ENCODE measurements at places on chromosomes 16 and 17. TPM values are rescaled to one million over a fixed set of nuclear protein-coding genes. Genes with fewer than 3 reads are reported as not detected.

The PHKB gene
- 87.7 TPM for total RNA-seq

The SLC7A6OS gene
- 11.3 TPM for total RNA-seq

The MAP2K6 gene
- 32.1 TPM for total RNA-seq

The TP53TG3B gene
- total RNA-seq: not detected

The RAPGEFL1 gene
- total RNA-seq: 2.9 TPM

The CDRT15 gene
- total RNA-seq: not detected

The CHD9NB gene
- 0.22 TPM for total RNA-seq

The NPIPA8 gene
- not detected for total RNA-seq

The HOXB4 gene
- 4.0 TPM for total RNA-seq

The TMIGD1 gene
- not detected for total RNA-seq

The CXCL16 gene
- total RNA-seq: 3.4 TPM

The SLC9A5 gene
- 1.6 TPM for total RNA-seq

The TOB1 gene
- total RNA-seq: 102 TPM

The C16orf74 gene
- not detected for total RNA-seq

The RNF157 gene
- 76.5 TPM for total RNA-seq

The TPSB2 gene
- total RNA-seq: 14.2 TPM

The GP2 gene
- not detected for total RNA-seq

The TNFRSF17 gene
- not detected for total RNA-seq

Data from psoas muscle (tissue), 8 donors.